ENCODE measurements at places on chromosomes 7 and 10. TPM values are rescaled to one million over a fixed set of nuclear protein-coding genes. Genes with fewer than 3 reads are reported as not detected.

DNA sequence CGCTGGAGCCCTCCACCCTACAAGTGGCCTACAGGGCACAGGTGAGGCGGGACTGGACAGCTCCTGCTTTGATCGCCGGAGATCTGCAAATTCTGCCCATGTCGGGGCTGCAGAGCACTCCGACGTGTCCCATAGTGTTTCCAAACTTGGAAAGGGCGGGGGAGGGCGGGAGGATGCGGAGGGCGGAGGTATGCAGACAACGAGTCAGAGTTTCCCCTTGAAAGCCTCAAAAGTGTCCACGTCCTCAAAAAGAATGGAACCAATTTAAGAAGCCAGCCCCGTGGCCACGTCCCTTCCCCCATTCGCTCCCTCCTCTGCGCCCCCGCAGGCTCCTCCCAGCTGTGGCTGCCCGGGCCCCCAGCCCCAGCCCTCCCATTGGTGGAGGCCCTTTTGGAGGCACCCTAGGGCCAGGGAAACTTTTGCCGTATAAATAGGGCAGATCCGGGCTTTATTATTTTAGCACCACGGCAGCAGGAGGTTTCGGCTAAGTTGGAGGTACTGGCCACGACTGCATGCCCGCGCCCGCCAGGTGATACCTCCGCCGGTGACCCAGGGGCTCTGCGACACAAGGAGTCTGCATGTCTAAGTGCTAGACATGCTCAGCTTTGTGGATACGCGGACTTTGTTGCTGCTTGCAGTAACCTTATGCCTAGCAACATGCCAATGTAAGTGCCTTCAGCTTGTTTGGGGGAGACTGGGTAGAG is at the start of gene COL1A2:
Gene COL1A2, plus strand, starts transcription at position 459 of the 704 bp plus-strand sequence. Its CDS starts 137 bp downstream, at position 596.
- peak; percentile 47 for DNase-seq

GRCh38 chr7:82839555-82839954 is 323.1 kb downstream of the PCLO start:
- no peak for DNase-seq

DNA sequence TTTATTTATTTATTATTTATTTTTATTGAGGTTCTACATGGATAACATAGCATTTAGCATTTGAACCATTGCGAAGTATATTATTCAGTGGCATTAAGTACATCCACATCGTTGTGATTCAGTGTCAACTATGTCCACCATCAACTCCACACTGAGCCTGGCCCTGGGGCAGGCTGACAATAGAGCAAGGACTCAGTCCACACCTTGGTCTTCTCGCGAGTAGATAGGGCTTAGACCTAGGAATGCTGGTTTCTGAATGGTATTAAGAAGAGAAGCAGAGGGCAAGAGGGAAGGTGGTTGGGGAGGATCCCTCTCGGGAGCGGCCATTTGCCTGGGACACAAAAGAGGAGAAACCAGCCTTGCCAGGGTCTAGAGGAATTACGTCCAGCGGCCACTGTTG is 599.2 kb upstream of the MGMT start:
- no peak for DNase-seq

DNA sequence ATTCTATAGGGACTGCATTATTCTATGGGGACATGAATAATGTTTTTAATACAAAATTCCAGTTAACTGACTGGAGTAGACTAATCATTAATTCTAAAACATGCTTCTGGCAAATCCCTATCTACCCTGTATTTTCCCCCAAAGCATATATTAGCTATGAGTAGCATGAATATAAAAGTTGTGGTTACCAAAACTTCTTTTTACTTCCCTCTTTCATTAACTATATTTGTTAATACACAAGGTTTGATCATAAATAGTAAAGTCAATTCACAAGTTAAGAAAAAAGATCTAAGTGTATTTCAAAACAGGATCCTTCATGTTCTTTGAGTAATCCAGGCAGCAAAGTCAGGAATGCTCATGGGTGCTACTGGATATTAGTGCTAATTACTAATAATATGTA is 2.9 kb upstream of the RALA start:
- no peak for DNase-seq

Gene GSTO2
- 2.9 TPM for total RNA-seq

DNA sequence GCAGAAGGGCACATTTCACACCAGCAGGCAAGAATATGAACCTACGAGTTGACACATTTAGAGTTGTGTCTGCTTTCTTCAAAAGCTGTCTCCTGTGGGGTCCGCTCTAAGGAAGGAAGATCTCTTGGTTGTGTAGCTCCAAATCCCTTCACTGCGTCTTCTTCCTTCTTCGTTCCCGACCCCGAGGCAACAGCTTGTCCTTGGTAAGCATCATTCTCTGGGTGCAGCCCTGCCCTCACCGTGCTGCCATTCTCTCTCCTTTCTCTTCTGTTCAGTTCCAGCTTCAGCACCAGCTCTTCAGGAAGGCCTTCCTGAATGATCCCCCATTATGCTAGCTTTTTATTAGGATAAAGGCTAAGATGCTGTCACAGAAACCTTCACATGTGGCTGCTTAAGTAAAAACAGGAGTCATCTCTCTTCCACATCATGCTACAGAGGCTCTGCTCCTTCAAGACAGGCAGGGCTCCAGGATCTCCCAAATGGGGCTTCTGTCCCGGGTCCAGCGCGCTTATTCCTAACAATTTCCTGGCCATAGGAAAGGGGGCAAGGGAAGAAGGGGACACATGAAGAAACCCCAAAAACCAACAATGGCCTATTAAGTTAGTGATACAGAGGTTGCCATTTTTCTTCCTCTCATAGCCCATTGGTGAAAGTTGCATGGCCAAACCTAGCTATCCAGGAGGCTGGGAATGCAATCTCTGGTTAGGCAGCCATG is 52.2 kb upstream of the SHH start:
- peak; percentile 14 for DNase-seq

Gene SKAP2
- 5.2 TPM for total RNA-seq

All from left lobe of liver (tissue), 2 donors.